ENCODE measurements at places on chromosomes 16 and 17.
A peak's percentile ranks its signal among the peaks of the same experiment; 100 is the strongest.

GRCh38 chr17:67156269-67157199 lies 88.5 kb downstream of the HELZ start:
- DNase-seq: no peak

- peak; percentile 63 for DNase-seq
Observed at GRCh38 chr17:61139219-61139618, 260.4 kb upstream of the TBX2 start.

DNA sequence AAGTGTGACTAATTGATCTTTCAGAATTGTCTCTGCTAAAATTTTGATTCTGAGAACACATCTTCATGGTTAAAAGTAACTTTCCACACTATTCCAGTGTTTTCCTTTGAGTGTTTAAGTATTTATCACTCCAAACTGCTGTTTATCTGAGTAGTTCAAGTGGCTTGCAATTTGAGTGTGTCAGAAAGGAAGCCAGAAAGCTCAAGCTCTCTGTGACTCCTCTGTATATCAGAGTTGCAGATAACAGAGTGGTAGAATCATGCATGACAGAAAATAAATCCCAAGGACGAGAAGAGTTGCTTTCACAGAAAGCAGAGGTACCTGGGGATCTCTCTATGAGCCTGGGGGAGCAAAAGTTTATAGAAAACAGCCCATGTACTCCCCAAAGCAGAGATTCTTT lies 130.0 kb downstream of the CYB561 start:
- no peak for DNase-seq

- no peak for DNase-seq
Observed at GRCh38 chr16:51766739-51767138, 615.7 kb upstream of the SALL1 start.

GRCh38 chr17:39752241-39752881 lies 14.6 kb downstream of the GRB7 start:
- no peak for DNase-seq

- DNase-seq: peak; percentile 63
Observed at GRCh38 chr17:68296217-68297191, 5.2 kb downstream of the ARSG start.

GRCh38 chr17:39915559-39915958 lies 2.9 kb downstream of the GSDMB start:
- no peak for DNase-seq

- DNase-seq: no peak
Observed at GRCh38 chr16:53882310-53882709, 178.4 kb downstream of the FTO start.

DNA sequence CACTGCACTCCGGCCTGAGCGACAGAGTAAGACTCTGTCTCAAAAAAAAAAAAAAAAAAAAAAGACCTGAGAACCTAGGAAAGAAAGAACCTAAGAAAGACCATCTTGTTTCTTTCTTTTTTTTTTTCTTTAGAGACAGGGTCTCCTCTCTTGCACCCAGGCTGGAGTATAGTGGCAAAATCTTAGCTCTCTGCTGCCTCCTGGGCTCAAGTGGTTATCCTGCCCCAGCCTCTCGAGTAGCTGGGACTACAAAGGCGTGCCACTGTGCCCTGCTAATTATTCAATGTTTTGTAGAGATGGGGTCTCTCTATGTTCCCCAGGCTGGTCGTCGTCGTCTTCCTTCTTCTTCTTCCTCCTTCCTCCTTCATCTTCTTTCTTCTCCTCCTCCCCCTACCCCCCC lies 7.8 kb upstream of the BIRC5 start:
- DNase-seq: no peak

DNA sequence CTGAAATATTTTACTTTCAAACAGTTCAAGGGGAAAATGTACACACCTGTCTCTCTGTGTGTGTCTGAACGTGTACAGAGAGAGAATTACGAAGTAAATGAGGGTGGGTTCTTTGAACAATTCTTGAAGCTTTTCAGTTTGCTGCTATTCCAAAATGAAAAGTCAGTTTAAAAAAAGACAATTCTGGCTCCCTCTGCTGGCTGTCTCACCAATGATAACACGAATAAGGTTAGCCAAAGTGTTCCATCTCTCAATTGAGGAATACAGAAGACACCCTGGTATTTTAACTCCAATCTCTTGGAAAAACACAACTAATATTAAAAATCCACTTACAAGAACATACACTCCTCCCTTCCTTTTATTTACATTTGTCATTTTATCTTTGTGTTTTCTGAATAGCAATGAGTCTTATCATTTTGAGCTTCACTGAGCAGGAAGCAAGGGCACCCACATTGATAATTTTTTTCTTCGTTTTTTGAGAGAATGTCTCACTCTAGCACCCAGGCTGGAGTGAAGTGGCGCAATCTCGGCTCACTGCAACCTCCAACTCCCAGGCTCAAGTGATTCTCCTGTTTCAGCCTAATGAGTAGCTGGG lies 20.5 kb downstream of the EFTUD2 start:
- DNase-seq: no peak

DNA sequence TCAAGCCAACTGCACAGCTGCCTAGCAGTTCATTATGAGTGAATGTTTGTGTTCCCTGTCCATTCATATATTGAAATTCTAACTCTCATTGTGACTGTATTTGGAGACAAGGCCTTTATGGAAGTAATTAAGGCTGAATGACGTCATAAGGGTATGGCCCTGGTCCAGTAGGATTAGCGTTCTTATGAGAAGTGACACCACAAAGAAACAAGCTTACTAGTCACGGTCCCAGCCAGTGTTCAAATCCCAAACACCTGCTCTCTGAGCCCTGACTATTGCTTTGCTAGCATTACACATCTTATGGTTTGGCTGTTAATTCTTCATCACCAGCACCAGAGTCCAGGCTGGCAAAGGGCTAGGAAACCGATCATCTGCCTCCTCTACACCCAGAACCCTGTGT lies 2.2 kb downstream of the ZNF668 start:
- DNase-seq: no peak

- DNase-seq: no peak
Observed at GRCh38 chr17:79781736-79782575, 4.0 kb downstream of the CBX2 start.

DNA sequence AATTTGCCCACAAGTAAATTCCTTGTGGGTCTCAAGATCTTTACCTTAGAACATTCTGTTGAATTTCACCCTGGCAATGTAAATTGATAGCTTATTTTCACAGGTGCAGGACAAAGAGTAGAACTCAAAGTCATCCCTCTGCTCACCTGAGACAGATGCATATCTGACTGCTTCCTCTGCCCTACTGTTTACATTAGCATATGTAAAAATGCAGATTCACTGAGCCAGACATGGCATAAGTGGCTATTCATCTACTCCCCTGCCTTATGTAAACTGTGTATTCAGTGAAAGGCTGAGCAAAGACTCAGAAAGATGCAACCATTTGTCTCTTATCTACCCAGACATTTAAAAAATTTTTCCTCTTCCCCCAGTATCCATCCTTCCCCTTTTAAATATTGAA lies 22.3 kb upstream of the MILR1 start:
- DNase-seq: no peak

GRCh38 chr17:73910206-73910605 lies 266.0 kb upstream of the SDK2 start:
- DNase-seq: no peak

GRCh38 chr16:56190677-56191155 lies 573 bp upstream of the GNAO1 start:
- DNase-seq: no peak

DNA sequence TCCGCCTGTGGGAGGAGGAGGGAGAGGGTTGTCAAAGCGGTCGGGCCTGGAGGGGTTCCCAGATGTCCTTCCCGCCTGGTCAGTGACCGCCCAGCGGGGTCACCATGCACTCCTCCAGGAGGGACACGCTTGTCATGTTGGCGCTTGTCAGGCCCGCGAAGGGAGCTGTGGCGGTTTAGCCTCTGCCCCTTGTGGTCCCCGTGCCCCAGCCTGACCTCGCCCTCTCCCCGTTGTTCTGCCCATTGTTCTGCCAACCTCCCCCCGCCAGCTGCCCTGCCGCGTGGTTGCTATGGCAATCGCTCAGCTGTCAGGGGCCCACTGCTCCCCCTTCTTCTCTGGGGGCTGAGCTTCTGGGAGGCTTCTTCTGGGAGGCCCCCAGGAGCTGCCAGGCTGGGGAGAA lies 146.4 kb upstream of the CIBAR2 start:
- no peak for DNase-seq

DNA sequence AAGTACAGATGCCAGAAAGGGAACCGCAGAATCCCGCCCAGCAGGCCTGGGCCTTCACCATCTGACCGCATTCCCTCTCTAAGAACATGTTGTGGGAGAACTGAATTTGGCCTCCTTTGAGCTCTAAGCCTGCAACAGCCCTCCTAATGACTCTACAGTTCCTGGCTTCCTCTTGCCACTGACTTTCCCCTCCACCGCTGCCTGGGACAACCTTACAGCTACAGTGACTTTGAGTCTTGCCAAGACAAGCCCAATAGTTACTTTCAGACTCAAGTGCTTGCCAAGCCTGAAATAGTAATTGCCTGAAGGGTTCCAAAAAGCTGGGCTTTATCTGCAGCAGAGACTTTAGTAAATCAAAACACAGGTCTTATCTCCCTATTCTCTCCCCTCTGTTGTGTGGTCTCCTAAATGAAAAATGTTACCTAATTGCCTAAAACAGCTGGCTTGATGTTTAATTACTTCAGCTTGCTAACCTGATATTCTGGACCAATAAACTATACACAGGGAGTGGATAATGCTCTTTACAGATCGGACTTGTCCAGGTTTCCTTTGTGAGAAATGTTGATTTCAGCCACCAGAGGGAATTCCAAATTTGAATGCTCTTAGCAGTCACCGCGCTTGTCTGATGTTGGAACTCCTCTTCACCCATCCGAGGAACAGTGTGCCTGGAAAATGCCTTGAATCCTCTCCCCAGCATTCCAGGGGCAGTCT lies 85.1 kb upstream of the TBX2 start:
- DNase-seq: no peak

- no peak for DNase-seq
Observed at GRCh38 chr17:48486557-48486956, 44.3 kb downstream of the HOXB1 start.

DNA sequence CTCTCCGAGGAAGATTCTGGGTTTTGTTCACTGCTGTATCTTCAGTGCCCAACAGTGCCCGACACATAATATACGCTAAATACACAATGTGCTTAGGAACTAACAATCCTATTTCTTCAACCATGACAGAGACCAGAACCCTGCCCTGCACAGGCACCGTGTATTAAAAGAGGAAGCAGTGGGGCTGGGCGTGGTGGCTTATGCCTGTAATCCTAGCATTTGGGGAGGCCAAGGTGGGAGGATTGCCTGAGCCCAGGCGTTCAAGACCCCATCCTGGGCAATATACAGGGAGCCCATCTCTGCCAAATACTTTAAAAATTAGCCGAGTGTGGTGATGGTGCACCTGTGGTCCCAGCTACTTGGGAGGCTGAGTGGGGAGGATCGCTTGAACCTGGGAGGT lies 19.3 kb downstream of the ARL2BP start:
- no peak for DNase-seq

DNA sequence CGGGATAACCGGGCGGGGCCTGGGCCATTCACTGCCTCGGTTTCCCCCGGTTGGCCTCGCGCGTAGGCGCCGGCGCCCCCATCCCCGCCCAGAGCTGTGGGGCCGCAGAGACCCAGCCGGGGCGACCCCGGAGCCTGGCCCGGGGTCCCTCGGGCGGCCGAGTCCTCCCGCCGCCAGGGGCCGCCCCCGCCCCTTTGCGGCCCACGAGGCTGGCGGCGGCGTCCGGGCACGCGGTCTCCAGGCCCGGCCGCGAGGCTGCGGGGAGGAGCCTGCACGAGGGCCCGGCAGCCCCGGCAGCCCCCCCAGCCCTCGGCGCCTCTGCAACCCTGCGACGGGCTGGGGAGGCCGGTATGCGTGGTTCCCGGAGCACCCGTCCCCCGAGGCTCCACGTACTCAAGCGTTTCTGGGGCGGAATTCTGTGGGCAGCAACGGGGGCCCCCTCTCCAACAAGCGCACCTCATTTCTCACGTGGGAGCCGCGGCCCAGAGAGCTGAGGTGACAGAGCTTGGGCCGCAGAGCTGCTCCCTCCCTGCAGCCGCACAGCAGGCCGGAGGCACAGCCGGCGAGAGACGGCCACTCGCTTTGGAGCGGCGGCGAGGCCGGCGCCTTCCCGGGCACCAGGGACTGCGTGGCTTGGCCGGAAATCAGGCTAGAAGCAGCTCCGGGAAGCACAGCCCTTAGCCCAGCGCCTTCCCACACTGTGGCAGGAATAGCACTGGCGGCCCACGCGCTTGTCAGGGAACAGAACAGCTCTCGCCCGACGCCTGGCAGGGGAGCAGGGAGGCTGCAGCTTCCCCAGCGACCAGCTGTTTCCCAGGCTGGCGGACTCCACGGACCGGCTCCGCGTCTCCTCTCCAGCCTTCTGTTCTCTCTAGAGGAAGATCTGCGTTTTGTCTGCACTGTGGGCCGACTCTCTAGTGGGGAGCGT lies 867 bp upstream of the LIMD2 start:
- peak; percentile 59 for DNase-seq

DNA sequence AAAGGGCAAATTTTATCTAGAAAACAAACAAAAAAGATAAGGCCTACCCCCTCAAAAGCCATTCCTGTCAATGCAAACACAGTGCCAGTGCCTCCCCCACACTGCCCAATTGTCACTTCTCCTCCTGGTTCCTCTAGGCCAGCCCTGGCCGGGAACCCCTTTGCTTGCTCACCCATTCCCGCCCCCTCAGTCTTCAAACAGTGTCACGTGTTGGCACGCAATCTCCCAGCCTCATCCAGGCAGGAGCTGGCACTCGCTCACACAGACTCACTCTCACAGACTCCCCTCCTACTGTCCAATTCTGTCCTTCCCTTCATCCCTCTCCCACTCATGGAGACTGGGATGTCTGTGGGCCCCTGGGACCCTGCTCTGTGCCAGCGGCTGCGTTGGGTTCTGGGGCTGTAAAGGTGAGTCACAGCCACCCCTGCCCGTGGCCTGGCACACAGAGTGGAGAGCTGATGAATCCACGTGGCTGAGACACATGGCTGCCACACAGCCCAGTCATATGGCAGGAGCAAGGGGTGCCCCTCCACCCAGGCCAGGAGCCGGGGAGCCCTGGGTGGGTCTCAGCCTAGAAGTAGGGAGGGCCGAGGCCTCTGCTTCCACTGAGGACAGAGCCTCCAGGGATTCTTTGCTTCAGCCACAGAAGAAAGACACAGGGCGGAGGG lies 54.8 kb downstream of the VAC14 start:
- no peak for DNase-seq

- DNase-seq: no peak
Observed at GRCh38 chr17:79836510-79836971, 2.7 kb downstream of the CBX4 start.

- DNase-seq: no peak
Observed at GRCh38 chr16:63717806-63718205, 1404.1 kb downstream of the CDH11 start.

DNA sequence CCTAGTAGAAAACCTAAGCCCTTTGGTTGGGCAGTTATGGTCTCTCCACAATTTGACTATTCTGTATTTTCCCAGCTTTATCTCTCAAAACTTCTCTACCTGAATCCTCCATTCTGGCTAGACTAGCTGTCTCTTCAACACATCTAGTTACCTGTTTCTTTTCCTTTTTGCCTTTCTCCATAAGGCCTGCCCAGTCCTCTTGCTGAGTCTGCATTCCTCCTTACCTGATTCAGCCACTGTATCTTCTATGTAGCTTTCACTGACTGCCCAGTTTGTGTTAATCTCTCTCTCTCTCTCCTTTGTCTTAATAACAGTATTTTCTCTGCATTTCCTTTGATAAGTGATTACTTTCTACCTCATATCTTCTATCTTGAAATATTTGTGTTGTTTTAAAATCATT lies 2.1 kb upstream of the EVI2A start:
- DNase-seq: no peak

- no peak for DNase-seq
Observed at GRCh38 chr16:53945996-53946395, 242.0 kb downstream of the FTO start.

GRCh38 chr17:5194346-5194745 lies 2.7 kb upstream of the ZNF594 start:
- no peak for DNase-seq

Measured in CD4-positive, alpha-beta T cell treated with Interleukin-15 for 1 hour (primary cell).